Stimulated activated CD4-positive, alpha-beta T cell treated with anti-CD3 and anti-CD28 coated beads, Interleukin-1b, Interleukin-23, amount 100 ng/mL, for 4 hours (primary cell): ENCODE measurements at places on chromosomes 11 and 22.
A peak's percentile ranks its signal among the peaks of the same experiment; 100 is the strongest.

DNA sequence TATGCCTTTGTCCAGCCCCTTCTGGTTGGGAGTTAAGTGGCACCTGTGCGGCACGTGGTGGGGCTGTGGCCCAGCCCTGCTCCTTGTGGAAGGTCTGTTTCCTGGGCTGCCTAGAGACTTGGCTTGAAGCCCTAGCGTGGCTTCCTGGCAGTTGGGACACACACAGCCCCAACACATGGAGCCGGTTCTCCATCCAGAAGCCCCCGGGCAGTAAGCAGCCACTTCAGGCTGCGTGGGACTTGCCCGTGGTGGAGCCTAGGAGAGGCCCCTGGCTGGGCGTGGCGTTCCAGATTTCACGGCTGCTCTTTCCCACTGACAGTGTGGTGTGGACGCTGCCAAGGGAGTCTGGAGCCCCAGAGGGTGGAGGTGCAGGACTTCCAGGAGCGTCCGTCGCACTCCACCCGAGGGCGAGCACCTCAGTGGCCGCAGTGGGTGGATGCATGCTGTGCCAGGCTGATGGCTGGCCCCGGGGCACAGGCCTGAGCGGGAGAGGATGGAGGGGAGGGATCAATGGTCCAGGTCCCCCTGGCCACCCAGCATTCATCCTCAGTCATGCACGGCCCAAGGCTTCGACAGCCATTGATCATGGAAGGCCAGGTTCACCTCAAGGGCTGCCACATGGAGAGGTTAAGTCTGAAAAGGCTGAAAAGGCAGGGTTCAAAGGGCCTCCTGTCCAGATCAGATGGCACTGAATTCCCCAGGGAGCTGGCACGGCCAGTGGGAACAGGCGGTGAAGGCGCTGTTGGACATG lies 9.3 kb downstream of the CCND1 start:
- DNase-seq: no peak

- DNase-seq: no peak
These were observed 124.2 kb downstream of the SWAP70 start for GRCh38 chr11:9787981-9788521.

GRCh38 chr11:93740031-93740729 lies 1.1 kb downstream of the TAF1D start:
- peak; percentile 20 for DNase-seq

DNA sequence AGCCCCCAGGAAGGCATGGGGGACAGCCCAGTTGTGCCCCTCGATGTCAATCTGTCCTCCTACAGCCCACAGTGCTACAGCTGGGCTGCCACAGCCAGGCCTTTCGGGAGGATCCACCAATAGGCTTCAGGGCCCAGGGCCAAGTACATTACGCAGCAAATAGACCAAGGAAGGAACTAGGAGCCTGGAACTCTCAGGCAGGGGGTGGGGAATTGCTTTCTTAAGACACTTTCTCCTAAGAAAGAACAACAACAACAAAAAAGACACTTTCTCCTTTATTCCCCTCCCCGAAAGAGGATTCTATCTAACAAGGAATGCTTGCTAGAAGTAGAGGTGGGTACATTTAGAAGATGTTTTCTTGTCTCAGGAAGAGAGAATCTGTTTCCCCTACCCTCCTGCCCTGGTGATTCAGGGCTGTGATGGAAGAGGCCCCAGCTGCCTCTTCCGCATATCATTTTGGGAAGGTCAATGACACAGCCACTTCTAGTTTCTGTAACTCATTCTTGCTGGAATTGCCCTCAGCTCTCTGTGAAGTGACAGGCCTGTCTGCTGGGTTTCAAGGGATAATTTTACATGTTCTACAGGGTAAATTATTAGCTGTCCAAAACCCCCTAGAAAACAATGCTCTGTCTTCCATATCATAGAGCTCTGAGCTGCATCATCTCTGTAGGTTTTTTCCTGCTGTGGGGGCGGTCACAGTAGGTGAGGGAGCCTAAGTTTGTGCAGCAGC lies 6.0 kb upstream of the MALAT1 start:
- no peak for DNase-seq

- DNase-seq: no peak
These were observed 45.0 kb downstream of the FBLN1 start for GRCh38 chr22:45547731-45548130.
